Ovary (tissue), 10 donors: ENCODE measurements at places on chromosomes 7 and 10. TPM values are rescaled to one million over a fixed set of nuclear protein-coding genes. Genes with fewer than 3 reads are reported as not detected.
A peak's percentile ranks its signal among the peaks of the same experiment; 100 is the strongest.

DNA sequence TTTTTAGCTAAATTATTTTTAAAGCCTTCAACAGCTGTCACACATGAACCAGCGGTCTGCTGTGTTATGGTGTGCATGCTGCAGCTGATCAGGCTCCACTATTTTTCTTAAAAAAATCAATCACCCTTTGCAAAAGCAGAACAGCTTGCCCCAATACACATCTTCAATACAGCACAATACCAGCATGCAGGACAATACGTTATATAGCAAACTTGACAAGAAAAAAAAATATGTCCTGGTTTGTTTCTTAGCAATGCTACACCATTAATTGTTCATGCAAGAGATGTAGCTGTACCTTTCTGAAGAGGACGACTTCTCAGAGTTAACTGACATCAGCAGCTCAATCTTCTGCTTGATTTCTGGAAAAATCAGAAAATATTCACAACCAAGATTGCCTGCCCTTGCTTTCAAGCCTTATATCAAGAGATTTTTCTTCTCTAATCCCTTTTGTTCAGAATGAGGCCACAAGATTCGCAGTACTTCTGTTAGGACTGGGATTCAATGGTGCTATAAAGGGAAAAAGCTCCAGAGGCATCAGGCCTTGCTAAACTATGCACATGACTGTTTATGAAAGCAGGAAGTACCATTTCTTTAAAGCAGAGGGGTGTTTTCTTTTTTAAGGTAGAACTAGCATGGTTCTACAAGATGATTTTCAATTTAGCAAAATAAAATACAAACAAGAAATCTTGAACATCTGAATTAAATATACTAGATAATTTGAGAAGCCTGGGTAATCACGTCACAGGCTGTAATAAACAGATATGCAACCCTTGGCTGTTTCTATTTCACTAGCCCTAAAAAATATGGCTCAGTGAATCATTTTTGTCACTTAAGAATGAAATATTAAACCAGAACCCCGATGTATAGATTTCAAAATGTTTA lies 120.0 kb downstream of the SRPK2 start:
- no peak for DNase-seq

NOBOX gene
- total RNA-seq = not detected

DNA sequence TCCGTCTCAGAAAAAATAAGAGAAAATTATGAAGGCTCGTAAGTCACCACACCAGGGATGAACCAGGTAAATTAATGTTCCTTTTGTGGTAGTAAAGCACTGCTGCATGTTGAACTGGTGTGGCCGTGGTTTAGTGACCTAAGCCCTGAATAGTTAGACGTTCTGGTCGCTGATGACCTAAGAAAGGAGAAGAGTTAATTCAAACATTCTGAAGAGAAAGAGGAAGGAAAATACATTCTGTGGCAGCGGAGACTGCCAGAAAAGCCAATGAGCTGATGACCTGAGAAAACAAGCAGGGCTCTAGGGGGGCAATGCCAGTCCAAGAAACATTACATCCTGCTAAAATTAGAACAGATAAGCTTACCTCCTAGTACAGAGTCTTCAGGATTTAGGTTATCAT lies 17.5 kb downstream of the DNAJC9 start:
- DNase-seq = no peak

DNA sequence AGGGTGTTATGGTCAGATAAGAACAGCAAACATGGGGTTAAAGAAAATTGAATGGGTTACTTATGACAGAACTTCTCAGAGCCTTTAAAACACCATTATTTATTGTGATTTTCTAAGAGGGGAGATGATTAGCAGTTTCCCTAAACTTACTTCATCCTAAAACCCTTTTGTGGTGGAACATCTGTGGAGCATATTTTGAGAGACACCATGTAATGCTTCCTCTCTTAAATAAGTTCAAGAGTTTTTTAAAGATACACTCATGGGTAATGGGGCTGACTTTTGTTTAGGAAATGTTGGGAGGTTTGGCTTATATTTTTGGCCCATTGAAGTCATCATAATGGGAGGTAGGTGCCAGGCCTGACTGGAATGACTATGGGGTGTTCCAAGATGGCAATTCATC lies 8.4 kb upstream of the PDCD4 start:
- DNase-seq = no peak

GIMAP8 gene
- 2.9 TPM for total RNA-seq

DNA sequence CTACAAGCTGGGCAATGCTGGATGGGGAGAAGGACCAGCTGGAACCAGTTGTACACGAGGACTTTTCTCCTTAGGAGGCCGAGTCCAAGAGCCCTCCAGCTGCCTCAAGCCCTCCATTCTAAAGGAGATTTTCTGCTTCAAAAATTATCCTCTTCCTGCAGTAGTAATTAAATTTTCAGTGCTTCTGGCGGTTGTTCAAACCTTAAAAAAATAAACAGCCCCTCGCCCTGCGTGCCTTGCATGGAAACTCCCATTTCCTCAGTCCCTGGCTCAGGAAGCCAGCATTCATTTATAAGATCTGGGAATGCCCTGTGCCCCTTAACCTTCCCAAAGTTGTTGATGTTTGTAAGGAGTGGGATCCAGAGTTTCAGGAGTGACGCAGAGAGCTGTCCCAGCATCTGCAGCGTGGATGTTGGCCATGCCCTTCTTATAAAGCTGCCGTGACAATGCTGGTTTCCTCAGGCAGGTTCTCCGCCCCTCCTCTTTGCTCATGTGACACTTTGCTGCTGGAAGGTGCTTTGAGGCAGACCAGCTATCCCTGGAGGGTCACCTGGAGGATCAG lies 24.0 kb upstream of the ACTR3B start:
- no peak for DNase-seq

PRKAR2B gene
- total RNA-seq = 58.4 TPM

GRCh38 chr10:101043363-101043707 lies 12.3 kb downstream of the SFXN3 start:
- DNase-seq = no peak

LEP gene
- total RNA-seq = 0.23 TPM

DNA sequence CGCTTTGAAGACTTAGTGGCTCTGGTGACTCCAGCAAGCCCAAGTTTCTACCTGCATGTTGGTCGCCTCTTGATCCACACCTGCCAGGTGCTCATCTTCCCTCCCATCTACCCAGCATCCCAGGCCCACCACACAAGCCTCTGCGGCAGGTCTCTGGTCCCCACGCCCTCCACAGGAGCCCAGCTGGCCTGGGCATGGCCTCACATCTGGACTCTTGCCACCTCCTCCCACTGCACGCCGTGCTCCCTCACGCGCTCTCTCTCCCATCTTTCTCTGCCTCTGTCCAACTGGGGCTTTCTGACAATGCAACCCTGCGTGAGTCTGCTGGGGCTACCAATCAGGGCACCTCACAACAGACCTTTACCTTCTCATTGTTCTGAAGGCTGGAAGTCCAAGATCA lies 50.2 kb upstream of the FGFR2 start:
- DNase-seq = no peak

CFAP46 gene
- total RNA-seq = 2.7 TPM

DNA sequence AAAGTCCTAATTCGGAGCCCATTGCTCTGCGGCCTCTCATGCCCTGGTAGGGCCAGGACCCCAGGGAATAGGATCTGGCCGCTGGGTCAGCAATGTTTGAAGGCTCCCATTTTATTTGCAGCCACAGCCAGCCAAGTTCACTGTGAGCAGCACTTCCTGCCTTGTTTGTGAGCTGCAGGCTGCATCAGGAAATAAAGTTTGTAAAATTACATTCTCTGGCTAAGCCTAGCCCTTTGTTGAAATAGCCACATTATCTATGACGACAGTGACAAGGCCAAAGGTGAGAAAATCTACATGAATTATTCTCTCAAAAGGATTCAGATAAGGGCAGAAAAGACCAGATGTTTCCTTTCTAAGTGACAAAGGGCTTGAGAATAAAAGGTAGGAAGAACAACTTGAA lies 23.7 kb upstream of the ITGB1 start:
- DNase-seq = peak; percentile 29

DNA sequence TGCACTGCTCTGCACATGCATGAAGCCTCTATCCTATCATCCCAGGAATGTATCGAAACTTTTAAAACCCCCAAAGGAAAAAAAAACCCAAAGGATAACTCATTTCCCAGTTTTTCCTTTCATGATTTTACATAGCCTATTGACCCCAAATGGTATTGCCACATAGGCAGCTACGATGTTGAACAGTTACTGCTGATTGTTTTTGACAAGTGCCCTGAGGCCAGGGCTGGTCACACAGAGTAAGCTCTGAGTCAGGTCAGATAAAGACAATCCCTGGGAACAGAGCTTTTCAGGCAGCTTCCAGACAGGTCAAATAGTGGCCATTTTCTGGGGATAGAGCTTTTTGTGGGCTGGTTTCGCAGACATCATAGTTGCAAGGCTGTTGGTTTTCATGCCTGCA lies 52.1 kb downstream of the MYL10 start:
- DNase-seq = no peak

- DNase-seq = no peak
These were observed 99.3 kb upstream of the OIT3 start for GRCh38 chr10:72794260-72794659.

GRCh38 chr10:120794390-120794789 lies 56.8 kb upstream of the WDR11 start:
- DNase-seq = no peak

CALHM1 gene
- not detected for total RNA-seq

DNA sequence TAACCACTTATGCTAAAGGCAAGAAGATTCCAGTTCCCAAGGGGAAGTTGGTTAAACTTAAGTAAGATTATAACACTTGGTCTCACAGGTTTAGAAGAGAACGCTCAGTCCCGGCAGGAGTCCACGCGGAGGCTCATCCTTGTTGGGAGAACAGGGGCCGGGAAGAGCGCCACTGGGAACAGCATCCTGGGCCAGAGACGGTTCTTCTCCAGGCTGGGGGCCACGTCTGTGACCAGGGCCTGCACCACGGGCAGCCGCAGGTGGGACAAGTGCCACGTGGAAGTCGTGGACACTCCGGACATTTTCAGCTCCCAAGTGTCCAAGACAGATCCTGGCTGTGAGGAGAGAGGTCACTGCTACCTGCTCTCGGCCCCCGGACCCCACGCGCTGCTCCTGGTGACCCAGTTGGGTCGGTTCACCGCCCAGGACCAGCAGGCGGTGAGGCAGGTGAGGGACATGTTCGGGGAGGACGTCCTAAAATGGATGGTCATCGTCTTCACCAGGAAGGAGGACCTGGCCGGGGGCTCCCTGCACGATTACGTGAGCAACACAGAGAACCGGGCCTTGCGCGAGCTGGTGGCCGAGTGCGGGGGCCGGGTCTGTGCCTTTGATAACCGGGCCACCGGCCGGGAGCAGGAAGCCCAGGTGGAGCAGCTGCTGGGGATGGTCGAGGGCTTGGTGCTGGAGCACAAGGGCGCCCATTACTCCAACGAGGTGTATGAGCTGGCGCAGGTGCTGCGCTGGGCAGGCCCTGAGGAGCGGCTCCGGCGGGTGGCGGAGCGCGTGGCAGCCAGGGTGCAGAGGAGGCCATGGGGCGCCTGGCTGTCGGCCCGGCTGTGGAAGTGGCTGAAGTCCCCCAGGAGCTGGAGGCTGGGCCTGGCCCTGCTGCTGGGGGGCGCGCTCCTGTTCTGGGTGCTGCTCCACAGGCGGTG lies 3.8 kb downstream of the GIMAP1 start:
- DNase-seq = no peak

ACBD7 gene
- 0.25 TPM for total RNA-seq

DNA sequence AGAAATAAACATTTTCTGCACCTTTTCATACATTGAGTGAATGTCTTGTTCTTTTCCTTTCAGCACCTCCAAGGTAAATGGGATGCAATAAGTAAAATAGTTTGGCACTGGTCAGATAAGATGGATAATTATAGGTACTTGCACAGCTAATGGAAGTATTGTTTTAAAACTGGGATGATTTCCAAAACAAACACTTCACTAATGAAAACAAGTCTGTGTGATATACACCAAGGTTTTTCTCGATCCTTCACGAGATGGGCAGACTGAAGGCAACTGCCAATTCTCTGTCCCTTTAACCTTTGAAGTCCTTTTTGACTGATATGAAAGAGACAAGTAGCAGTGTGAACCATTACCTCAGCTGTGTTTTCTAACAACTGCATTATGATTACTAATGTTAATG lies 423.8 kb downstream of the GFRA1 start:
- no peak for DNase-seq

DNA sequence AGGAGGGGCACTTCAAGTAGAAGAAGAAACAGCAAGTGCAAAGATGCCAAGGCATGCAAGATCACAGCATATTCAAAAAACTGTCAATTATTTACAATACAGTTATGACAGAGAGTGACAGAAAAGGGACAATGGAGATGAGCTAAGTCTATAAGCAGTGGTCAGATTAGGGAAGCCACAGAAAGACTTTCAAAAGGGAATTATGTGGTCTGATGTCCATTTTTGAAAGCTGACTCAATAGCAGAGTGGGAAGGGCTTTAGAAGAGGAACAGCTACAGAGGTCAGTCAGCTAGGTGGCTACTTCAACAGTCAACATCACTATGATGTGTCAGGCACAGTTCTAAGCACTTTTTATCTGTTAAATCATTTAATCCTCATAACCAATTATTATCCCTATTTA lies 45.2 kb upstream of the SPOCK2 start:
- no peak for DNase-seq

DNA sequence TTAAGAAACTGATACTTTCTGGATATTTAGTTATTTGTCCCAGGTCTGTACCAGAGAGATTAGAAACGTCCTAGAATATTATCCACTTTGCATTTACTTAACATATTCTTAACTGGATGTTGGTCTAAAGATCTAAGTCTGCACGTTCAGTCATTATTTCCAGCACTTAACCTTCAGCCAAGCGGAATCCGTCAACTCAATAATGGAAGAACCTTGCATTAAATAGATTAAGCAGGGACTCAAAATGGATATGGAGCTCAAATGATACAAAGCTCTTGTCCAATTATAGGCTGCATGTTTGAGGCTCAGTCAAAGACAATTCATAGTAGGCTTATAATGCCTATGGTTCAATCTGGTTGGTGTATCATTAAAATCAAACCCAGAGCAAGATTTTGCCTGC lies 162.9 kb downstream of the SEMA3D start:
- no peak for DNase-seq

MEPCE gene
- 29.4 TPM for total RNA-seq

AGR2 gene
- not detected for total RNA-seq

DNA sequence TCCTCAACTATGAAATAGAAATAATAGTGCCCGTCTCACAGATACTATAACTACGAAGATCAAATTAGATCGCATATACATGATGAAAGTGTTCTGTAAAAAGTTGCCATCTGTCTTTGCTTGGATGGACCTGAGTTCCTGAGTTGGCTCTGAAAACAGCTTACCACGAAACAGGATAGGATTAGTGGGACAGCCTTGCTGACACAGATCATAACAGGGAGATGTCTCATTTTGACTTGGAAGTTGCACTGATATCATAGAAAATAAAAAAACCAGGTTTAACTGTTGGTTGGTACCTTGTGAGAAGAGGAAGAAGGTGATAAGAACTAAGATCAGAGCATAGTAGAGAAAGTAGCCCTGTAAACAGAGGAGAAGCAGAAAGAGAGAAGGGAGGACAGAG lies 79.3 kb upstream of the AGBL3 start:
- no peak for DNase-seq

GRCh38 chr10:58937423-58937822 lies 239.0 kb upstream of the PHYHIPL start:
- DNase-seq = no peak

DNA sequence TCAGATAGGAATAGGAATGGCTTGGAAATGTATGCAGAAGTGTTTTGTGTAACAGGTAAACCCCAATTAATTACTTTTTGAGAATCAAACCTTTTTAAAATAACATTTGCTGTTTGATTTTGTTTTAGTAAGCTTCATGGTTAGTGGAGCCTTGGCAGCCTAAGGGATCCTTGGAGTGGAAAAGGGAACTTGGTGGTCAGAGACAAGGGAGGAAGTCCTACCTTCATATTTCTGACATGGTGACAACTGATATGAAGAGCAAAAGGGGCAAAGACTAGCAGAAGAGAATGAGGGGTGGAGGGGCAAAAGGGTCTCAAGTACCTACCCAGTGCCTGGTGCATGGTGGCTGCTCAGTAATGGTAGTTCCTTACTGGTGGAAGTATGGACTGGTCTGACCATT lies 32.3 kb downstream of the AHCYL2 start:
- DNase-seq = no peak
